ENCODE measurements at places on chromosomes 11 and 22. TPM values are rescaled to one million over a fixed set of nuclear protein-coding genes. Genes with fewer than 3 reads are reported as not detected.

The MPPED1 gene
- total RNA-seq = not detected

The DMC1 gene
- 0.10 TPM for total RNA-seq

The KCTD21 gene
- total RNA-seq = 10.7 TPM

The OR4S2 gene
- total RNA-seq = not detected

The MFRP gene
- 0.12 TPM for total RNA-seq

The C22orf15 gene
- not detected for total RNA-seq

The TSPAN4 gene
- total RNA-seq = 207 TPM

The CD3D gene
- total RNA-seq = not detected

The OR52N4 gene
- not detected for total RNA-seq

The TFIP11 gene
- total RNA-seq = 18.7 TPM

The TRPC6 gene
- 0.06 TPM for total RNA-seq

The MS4A15 gene
- total RNA-seq = not detected

The INSC gene
- not detected for total RNA-seq

The DDIAS gene
- total RNA-seq = 0.62 TPM

The OR2AT4 gene
- total RNA-seq = not detected

The PSMA1 gene
- 77.0 TPM for total RNA-seq

The CD248 gene
- 278 TPM for total RNA-seq

The SCGB1D2 gene
- not detected for total RNA-seq

The GRIA4 gene
- not detected for total RNA-seq

The EHF gene
- total RNA-seq = not detected

The UBQLNL gene
- total RNA-seq = not detected

The DERL3 gene
- total RNA-seq = not detected

The KRTAP5-2 gene
- not detected for total RNA-seq

The CHRM1 gene
- not detected for total RNA-seq

The LAYN gene
- 4.1 TPM for total RNA-seq

The OR52I1 gene
- total RNA-seq = not detected

The MOGAT2 gene
- not detected for total RNA-seq

The BTBD18 gene
- total RNA-seq = not detected

The H19 gene
- total RNA-seq = 1,727 TPM

The NRGN gene
- total RNA-seq = not detected
